Nephron progenitor cell (in vitro differentiated cells): ENCODE measurements at places on chromosomes 5 and 9.

DNA sequence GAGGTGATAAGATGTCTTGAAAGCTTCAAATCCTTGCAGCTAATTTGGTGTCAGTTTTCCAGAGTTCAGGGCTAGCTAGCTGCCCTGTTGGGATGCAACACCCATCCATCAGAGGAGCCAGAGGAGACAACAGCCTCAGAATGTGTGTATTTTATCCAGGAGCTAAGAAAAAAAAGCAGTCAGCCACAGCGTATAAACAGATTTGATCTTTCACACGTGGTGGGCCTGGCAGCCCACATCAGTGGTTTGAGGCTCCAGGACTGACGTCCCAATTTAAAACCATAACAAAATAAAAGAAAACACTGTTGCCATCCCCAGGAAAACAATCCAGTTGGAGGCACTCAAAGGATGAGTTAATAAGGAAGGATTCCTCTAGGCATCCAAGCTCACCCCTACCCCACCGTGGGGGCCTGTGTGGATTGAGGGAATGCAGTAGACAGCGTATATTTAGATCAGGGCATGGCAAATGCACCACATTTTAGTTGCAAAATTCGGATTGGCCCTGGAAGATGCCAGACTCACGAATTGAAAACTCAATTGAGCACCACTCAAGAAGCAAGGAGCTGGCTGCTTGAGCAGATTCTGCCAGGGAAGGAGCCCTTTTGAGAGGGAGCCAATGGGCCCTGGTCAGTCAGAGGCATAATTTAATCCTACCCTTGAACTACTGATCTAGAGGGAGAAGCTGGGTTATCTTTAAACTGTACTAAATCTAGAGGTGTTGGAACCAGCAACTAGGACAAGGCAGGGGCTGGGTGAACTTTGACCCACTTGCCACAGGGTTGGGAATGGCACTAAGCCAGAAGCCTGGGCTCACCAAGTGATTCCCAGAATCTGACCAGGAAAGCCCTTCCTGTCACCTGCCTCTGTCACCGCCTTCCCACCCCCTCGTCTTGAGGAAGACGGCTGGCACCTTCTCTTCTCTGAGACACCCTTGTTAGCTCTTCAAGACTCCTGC, 17.5 kb downstream of the ADRA1B start:
- no peak for DNase-seq

DNA sequence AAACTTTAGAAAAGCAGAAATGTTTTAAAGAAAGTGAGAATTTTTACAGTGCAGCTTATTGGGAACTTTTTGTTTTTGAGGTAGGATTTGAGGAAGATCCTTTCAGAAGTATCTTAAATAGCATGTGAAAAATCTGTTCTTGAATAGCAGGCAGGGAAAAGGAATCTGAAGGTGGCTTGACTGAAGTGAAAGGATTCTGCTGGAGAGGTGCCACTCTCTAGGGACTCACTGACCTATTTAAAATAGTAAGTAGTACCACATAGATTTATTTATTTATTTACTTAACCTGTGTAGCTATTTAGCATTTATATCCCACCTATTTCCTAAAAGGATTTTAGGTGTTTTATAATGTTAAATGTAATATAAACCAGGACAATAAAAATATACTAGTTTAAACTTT, 69.1 kb downstream of the NIPBL start:
- DNase-seq, result no peak

DNA sequence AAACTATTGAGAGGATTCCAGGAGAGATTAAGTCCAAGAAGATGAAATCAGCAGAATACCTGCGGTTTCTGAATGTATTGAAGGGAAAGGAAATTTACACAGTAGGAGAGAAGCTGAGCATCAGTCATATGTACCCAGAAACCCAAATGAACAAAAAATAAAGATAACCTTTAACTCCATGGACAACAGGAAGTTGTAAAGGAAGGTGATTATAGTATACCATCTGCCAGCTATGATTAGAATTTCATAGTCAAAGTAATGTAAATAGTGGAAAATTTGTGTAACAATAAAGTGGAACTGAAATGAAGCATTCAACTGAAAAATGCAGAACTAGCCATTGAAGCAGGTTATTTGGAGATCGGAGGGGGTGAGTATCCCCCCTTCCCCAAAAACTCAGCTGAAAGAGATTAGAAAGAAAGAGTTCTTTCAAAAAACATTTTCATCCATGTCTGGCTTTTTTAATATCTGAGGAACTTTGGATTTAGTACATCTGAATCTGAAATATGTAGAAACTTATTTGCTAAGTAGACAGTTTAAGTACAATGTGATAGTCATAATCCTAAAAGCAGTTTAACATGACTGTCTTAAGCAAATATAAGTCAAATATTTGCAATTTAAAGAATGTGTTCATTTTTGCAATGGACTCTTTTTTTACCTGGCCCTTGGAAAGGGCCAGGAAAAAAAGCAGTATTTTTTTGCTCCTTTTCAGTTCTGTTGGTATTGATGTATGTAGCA, 58.4 kb downstream of the APC start:
- no peak for DNase-seq

GRCh38 chr5:50722223-50722622, 55.8 kb downstream of the PARP8 start:
- no peak for DNase-seq

GRCh38 chr9:127175319-127175715, 52.9 kb upstream of the ANGPTL2 start:
- no peak for DNase-seq

DNA sequence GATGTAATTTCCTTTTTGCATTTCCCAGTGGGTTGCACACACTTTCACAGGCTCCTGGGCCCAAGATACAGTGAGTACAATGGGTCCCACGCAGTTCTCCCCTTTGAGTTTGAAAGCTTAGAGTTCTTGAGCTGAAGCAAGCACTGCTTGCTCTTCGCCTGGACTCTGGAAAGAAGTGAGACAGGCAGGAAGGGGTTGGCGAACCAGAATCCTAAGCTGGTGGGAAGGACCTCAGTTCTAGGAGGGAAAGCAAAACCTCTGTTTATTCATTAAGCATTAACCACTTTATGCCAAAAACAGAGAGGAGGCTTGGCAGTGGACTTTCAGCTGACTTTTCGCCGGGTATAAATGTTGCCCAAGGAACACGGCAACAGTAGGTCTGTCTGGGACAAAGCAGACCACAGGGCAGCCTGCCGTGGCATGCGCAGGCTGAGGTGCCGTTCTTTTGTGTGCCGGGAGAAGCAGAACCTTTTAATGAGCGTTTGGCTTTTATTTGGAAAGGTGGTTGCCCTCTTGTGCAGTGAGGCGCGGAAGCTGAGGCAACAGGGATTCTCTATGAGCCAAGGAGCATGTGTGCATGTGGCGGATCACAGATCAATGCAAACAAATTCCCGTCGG, 239.9 kb upstream of the PANK3 start:
- peak; percentile 37 for DNase-seq

DNA sequence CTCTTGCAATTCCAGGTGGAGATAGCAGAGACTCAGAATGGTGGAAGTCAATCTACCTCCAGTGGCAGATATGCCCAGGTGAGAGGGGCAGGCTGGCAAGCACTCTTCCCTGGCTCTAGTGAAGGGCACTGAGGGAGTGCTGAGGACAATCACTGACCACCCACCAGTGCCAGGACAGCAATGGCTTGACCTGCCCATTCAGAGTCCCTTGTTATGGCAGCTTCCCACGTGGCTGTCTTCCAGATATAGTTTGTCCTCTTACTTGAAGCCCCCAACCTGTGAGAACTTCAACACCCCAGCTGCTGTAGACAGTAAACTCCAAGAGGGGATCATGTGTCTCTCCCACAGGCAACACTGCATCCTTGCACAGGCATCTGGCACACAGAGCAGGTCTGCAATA, 104.7 kb downstream of the LHFPL2 start:
- no peak for DNase-seq

GRCh38 chr5:147072622-147073021, 162.2 kb upstream of the STK32A start:
- DNase-seq, result no peak

GRCh38 chr9:113593682-113594281, 130.3 kb downstream of the RGS3 start:
- DNase-seq, result peak; percentile 89

DNA sequence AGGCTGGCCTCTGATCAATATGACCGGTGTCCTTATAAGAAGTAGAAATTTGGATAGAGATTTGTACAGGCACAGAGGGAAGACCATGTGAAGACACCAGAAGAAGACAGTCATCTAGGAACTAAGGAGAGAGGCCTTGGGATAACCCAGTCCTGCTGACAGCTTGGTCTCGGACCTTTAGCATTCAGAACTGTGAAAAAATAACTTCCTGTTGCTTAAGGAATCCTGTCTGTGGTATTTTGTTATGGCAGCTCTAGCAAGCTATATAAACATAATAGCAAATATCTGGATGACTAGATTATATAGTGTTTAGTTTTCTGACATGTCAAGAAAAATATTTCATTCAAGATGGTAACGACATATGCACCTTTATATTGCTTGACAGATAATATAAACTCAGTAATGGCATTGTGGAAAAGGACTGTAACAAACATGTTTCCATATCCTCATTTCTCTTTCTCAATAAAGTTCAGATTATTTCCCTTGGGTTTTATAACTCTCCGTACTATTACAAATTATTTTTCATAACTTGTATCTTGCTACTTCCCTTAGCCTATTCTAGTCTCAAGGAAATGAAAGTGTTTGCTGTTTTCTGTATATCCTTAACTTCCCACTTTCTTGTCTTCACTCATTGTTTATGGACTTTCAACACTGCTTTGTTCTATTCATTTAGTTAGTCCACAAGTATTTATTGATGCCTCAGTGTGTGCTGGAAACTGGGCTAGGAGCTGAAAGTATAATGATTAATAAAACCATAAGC, 62.4 kb downstream of the KIAA1958 start:
- no peak for DNase-seq

DNA sequence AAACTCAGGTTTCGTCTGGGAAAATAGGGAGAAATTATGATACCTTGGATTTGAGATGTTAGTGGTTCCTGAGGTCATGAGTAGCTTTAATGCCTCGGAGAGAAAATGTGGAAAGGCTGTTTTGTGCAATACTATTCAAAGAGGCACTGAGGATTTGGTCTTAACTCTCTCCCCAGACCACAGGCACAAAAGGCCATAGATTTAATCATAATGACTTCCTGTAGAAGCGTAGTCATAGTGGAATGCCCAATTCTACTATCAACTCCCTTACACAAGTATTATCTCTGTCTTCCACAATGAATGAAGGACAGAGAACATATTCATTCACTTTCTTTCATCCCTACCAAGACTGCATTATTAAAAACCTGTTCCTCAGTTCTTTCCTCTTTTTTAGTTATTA, 153.0 kb upstream of the FTMT start:
- DNase-seq, result no peak

- no peak for DNase-seq
These were observed 30.3 kb downstream of the GOLPH3 start for GRCh38 chr5:32143617-32144377.

DNA sequence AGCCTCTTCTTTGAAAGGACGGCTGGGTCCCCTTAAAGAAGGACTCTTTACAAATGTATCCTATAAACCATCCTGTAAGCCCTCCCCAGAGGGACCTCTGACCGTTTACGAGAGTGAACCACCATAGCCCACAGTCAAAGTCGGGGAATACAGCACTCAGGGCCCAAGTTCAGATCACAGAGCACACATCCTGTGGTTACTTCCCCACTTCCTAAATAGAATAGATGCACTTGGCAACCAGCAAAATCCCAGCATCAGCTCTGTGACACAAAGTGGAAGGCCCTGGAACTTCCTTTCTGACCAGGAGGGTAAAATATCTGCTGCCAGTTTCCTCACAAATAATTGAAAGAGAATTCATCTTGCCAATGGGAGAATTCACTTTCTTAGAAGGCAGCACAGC, 6.9 kb upstream of the IGFBPL1 start:
- no peak for DNase-seq

- DNase-seq, result no peak
These were observed 102.8 kb downstream of the MAPKAP1 start for GRCh38 chr9:125604196-125604595.

DNA sequence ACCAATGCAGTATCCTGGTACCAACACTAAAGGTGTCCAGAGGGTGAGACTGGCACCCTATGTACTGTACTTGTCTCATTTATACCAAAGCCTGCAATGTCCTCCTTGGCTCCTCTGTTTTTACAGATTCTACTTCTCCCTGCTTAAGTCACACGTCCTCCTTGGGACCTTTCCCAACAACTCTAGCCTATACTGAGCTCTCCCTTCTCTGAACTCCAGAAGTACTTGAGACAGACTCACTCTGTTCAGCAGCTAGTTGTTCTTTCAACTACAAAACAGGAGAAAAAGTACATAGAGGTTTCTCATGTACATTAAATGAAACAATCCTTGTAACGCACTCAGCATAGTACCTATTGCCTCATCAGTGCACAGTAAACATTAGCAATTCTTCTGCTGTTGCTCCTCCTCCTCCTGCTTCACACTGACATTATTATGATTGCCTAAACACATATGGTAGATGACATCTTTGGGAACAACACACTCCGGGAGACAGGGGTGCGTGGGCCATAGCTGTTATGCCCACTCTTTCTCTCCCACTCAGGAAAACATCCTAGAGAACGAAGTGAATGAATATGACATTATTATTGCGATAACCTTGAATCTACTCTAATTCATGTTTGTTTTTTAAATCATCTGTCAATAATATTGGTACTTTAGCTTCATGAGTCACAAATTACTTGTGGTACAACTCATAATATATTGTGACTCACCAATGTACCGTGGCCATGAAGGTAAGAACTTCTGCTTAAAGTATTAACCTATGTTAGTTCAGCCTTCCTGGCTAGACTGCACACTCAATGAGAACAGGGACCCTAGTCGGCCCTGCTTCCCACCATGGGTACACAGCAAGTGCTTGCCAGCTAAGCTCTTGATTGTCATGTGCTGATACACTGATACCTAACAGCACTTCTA, 180.3 kb upstream of the ADRA1B start:
- no peak for DNase-seq

DNA sequence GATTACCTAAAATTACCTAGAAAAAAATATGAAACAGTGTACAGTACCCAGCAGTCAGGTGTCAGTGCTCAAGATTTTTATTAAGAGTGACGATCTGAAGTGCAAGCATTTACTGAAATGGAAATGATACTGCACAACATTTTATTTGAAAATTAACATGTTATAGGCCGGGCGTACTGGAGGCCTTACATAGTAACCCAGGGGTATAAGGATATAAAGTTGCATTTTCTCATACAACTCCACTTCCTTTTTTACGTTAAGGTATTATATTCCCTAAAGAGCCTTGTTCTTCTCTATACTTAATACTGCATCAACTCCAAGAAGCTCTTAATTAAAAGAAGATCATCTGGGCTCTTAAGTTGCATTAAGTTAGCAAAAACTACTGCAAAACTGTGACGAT, 3.3 kb downstream of the MAT2B start:
- no peak for DNase-seq

GRCh38 chr9:93171261-93171990, 12.5 kb upstream of the WNK2 start:
- DNase-seq, result no peak

GRCh38 chr5:171476701-171477100, 57.3 kb downstream of the FGF18 start:
- DNase-seq, result no peak

- no peak for DNase-seq
These were observed 86.4 kb downstream of the MED10 start for GRCh38 chr5:6291961-6292360.

DNA sequence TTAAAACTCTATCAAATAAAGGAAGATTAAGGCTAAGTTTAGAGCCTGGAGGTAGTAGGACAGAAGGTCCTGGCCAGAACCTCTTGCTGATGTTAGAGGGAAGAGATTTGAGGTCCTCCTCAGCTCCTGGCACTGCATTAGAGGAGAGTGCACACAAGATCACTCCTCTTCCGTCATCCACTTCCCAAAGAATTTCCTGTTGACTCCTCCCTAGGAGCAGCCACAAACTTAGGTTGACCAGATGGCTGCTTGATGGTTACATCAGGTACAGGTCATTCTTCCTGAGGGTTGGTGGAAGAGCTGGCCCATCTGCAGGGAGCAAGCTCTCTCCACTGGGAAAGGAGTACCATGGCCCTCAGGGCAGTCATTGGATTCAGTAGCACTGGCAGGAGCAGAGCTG, 93.9 kb upstream of the IL33 start:
- no peak for DNase-seq
